ENCODE measurements at places on chromosomes 2 and 18.
A peak's percentile ranks its signal among the peaks of the same experiment; 100 is the strongest.

GRCh38 chr2:133194777-133195335 is 373.4 kb downstream of the NCKAP5 start:
- no peak for DNase-seq

GRCh38 chr2:223010641-223011040 is 41.3 kb upstream of the KCNE4 start:
- no peak for DNase-seq

- no peak for DNase-seq
Observed at GRCh38 chr2:149926149-149926548, 338.6 kb upstream of the MMADHC start.

DNA sequence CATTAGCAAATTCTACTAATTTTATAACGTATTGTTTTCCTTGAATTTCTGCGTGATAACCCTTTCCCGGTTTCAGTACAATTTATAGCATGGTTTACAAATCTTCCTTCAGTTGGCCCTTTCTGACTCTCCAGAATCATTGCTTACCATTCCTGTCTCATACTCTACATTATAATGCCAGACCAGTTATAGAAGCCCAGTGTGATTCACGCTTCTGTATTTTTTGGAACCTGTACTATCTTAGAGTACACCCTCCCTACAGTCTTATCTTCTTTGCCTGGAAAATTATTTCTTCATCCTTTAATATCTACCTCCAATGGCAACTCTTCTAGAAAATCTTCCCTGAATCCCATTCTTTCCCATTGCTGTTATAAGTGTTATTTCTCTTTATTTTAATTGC is 391.6 kb upstream of the SYT4 start:
- no peak for DNase-seq

DNA sequence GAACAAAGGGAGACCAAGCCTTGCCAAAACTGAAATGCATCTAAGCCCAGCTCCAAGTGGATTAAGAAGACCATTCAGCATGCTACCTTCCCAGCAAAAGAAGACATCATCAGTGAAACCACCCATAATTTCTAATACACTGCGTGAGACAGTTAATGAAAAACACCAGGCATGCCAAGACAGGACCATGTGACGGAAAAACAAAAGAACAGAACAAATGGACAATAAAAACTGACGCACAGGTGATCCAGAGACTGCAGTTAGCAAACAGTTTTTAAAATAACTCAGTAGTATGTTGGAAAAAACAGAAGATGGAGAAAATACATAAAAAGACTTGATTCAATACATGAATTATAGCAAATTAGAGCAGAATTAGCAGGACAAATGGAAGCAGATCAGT is 15.3 kb downstream of the FAM168B start:
- DNase-seq = no peak

GRCh38 chr2:183597841-183598240 is 473.6 kb downstream of the NUP35 start:
- DNase-seq = no peak

DNA sequence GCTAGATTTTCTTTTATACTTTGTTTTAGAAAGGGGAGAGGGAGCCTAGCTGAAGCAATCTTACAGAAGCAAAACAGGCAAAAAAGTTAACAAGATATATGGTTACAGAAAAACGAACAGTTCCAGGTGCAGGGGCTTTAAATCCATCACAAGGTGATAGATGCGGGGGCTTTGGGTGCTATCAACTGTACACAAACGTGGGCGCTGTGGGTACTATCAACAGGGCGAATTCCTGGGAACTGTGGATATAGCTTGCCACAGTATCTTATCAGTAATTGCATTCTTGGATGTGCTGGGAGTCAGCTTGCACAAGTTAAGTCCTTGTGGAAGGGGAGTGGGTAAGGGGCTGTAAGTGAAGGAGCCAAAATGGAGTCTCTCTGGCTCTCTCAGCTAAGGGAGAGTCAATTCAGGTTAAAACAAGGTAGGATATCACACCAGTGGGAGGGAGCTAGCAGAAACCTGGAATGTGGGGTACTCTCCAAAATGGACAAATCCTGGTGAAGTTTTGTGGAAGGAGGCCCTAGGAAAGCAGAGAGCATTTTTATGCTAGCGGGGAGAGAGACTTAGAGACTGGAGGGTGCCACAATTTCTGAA is 325.8 kb upstream of the SPHKAP start:
- DNase-seq = no peak

DNA sequence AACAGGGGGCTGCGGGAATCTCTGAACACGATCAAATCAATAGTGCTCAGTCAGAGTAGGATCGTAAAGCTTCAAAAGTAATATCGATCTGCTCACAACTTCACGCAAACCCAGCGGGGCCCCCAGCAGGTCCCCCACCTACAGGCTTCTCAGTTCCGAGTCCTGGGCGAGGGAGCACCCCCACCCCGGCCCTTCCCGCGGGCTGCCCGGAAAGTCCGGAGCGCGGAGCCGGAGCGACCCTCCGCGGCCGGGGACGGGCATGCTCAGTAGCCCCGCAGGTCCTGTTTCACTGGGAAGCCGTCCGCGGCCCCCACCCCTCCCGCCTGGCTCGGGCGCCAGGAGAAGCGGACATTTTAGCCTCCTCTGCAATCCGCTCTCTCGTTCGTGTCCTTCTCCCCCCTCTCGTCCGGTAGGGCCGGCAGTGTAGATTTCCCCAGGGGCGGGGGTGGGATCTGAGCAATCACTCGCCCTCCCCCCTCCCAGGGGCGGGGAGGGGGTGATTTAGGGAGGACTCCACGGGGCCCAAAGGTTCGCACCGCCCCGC is 3.3 kb upstream of the SPRED2 start:
- DNase-seq = peak; percentile 37

DNA sequence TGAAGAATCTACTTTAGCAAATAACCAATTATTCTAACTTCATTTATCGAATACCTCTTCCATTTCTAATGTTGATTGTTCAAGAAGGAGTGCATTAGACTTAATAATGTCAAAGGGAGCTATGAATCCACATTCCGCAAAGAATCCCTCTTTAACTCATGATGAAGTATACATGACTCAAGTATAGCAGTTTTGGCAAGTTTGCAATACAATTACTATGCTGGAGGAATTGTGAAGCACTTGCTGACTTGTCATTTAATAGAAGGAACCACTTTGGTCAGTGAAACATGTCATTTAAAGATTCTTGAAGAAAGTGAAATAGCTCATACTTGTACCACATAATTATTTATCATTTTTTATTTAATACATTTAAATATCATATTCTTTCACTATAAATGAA is 125.1 kb downstream of the SLC39A10 start:
- DNase-seq = no peak

DNA sequence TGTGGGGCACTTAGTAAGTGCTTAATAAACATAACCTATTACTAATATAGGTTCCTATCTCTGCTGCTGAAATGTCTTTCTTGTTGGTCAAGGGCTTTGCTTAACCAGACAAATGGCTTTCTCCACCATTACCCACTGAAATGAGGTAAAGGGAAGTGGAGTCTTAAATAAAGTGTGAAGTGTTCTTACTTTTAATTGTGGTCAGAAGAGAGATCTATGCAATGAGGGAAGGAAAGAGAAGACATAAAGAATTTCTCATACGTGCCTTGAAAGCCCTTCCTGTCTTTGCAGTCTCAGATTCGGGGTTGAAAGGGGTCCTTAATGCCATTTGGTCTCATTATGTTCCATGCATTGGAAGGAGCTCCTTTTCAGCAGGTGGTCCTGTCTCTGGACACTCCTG is 6.9 kb upstream of the CXCR4 start:
- DNase-seq = no peak

- DNase-seq = no peak
Observed at GRCh38 chr2:229050133-229050532, 221.0 kb downstream of the PID1 start.

DNA sequence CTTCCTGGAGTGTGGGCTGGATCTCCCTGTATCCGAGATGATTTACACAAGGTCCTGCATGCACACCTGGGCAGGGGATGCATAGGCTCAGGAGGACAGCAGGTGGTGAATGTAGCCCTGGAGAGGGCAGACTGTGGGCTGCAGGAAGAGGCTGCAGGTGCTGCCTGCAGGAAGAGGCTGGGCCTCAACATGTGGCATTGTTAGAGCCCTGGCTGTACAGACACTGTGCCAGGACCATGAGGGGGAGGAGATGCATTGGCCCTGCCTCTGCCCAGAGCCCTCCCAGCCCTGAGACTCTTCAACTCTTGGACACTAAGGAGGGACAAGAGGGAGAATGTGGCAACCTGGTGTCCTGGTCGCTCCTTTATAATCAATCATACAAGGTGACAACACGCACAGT is 392.8 kb downstream of the TNS1 start:
- no peak for DNase-seq

DNA sequence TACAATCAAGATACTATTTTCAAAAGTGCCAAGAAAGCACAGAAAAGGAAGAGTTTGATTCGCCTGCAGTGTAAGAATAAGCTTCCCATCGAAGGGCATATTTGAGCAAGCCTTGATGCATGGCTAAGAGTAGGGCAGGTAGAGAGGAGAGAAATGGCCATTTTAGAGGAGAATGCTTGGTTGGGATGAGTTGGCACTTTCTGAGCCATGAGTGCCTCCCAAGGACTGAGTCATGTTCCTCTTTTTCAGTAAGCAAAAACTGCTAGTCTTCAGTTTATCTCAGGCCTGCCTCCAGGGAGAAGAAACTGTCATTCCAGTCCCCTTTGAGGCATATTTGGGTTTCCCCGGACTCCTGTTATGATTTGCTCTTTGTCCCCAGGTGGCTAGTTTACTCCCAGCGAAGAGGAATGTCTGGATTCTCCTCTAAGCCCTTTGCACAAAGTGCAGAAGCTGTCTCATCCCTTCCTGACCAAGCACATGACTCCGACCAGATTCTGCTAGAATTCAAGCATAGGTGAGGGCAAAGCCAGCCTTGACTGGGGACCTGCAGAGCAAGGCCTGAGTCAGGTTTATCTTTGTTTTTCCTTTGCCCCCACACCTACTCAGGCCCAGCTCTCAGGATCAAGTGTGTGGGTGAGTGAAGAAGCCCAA is 115.2 kb downstream of the TTC32 start:
- DNase-seq = peak; percentile 26

- DNase-seq = peak; percentile 55
Observed at GRCh38 chr18:51192696-51193095, 4.8 kb downstream of the MEX3C start.

DNA sequence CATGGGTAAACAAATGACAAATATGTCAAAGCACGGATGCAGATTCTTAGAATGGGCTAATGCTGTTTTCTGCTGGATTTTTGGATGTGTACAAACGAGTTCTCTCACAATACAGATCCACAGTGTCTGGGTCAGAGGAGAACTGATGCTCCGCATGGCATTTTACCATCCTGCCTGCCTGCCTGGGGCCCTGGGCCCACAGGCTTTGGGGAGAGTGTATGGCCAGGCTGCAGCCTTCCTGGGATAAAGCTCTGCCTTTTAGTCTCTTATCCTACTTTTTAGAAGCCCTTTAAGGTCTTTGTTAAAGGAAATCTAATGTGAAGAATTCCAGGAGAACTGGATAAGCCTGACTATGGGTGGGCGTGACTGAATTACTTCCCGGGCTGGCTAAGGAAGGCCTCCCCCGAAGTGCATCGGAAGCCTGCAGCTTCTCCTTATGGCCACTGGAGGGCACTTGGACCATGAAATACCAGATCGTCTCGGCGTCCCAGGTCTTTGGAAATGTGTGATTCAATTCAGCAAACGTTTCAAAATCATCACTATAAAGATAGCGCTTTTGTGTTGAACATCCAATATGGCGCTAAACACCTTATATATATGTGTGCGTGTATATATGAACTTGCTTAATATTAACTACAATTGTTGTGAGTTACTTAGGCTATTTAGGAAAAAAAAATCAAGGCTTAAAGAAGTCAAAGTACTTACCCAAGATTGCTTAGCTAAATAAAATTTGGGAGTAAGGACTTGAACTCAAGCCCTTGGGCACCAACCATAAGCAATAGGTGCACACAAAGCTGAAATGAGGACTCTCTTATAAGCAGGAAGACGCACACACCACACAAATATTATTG is 15.2 kb upstream of the DNPEP start:
- peak; percentile 70 for DNase-seq

DNA sequence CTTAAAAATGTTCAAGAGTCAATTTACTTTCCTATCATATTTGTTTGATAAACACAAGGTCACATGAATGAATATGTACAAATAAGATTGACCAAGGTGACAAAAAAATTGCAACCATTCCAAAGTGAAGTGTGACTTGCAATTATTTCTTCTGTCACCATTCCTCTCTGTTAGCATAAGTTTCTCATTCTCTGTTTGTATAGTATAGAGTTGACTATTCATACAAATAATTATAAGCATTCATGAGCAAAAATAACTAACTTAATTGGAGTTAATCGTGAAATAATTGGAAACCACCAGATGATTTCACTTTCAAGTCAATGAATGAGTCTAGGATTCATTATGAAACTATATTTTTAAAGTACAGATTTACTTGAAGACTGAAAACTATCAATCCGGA is 42.1 kb downstream of the PGAP1 start:
- DNase-seq = no peak

- DNase-seq = no peak
Observed at GRCh38 chr18:61335684-61336555, 2.7 kb downstream of the CDH20 start.

DNA sequence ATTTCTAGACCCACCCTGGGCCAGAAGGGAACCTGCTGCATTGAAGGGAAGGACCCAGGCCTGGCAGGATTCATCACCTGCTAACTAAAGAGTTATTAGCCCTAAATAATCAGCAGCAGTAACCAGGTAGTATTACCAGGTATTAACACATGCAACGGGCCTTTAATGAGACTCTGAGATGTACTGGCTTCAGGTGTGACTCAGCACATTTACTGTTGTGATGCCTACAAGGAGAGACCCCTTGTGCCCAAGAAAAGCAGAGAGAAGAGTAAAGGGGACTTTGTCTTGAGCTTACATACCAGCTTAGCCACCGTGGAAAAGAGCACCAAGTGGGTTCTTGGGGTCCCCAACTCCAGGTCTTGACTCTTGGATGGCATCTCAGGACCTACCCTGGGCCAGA is 243.1 kb upstream of the SLC39A10 start:
- no peak for DNase-seq

- DNase-seq = no peak
Observed at GRCh38 chr2:126655051-126655450, 907 bp upstream of the GYPC start.

GRCh38 chr2:47227532-47228279 is 72.6 kb upstream of the STPG4 start:
- no peak for DNase-seq

GRCh38 chr2:24657818-24658217 is 135.4 kb downstream of the PTRHD1 start:
- no peak for DNase-seq

DNA sequence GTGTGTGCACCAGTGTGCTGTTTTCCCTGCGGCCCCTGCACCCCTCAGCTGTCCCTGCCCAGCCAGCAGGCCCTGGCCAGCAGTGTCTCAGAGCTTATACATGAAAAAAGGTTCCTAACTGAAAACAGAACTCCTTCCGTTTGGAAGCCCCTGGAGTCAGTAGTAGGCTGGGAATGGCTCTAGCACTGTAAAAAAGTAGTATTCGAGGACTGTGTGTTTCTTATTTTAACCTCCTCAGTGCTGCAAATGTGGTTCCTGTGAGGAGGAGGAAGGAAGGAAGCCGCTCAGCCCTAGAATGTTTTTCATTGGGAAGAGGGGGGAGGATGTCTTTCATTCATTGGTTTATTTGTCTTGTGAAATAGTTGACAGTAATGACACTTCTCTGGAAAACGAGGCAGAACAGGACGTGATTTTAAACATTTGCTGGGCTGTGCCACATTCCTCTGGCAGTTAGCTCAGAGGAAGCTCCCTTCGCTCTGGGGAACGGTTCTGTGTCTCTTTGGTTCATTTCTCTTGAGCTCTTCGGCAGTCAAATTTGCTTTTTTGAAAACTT is 103.5 kb downstream of the SPTBN1 start:
- DNase-seq = peak; percentile 46

- DNase-seq = no peak
Observed at GRCh38 chr2:23418461-23418911, 33.5 kb downstream of the KLHL29 start.

All from activated CD4-positive, alpha-beta T cell treated with anti-CD3 and anti-CD28 coated beads, Interleukin-2, Interleukin-6, amounts not matched to agents 100 ng/mL and 50 ng/mL, durations not matched to agents 16 hours and 8 hours (primary cell).